ENCODE measurements at places on chromosomes 11 and 22.

GRCh38 chr22:30411780-30412179 is 13.8 kb upstream of the MTFP1 start:
- DNase-seq: no peak

GRCh38 chr11:118074785-118075184 is 2.1 kb upstream of the TMPRSS4 start:
- no peak for DNase-seq

DNA sequence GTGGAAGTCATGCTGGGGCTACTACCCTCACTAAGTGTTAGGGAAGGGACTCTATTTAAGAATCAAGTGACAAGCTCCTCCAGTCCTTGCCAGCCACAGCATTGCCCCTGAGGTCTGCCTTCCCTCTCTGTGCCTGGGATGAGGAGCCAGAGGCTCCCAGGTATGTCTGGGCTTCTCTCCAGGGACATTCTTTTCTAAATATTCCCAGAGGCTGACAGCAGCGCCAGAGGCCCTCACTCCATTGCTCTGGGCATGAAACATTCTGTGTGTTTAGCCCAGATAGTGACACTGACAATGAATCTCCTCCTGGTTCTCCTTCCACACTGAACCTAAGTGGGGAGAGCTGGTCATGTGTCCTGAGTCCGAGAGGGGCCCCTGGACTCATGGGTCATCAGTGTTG is 2.2 kb downstream of the OR51E1 start:
- DNase-seq: no peak

DNA sequence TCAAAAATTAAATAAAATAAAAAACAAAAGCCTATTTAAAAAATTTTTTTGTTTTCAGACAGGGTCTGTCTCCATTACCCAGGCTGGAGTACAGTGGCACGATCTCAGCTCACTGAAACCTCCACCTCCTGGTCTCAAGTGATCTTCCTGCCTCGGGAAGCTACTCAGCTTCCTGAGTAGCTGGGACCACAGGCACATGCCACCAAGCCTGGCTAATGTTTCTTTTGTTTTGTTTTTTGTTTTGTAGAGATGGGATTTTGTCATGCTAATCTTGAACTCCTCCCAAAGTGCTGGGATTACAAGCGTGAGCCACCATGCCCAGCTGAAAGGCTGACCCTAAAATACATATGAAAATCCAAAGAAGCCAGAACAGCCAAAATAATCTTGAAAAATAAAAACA is 20.4 kb upstream of the L3MBTL2 start:
- no peak for DNase-seq

- DNase-seq: no peak
These were observed 264.8 kb downstream of the INSC start for GRCh38 chr11:15379483-15379882.

- DNase-seq: no peak
These were observed 29.0 kb downstream of the CSNK2A3 start for GRCh38 chr11:11324090-11324489.
